ENCODE measurements at places on chromosomes 2 and 18. TPM values are rescaled to one million over a fixed set of nuclear protein-coding genes. Genes with fewer than 3 reads are reported as not detected.

Gene MALL
- 204 TPM for total RNA-seq

Gene FOXI3
- not detected for total RNA-seq

Gene GAL3ST2
- total RNA-seq: not detected

Gene TP53I3
- total RNA-seq: 75.9 TPM

Gene TDRD15
- total RNA-seq: not detected

Gene VIT
- total RNA-seq: 1.4 TPM

Gene TUBA4B
- not detected for total RNA-seq

Gene DYNAP
- not detected for total RNA-seq

Gene ALLC
- not detected for total RNA-seq

Gene STAT4
- 0.53 TPM for total RNA-seq

Gene ZNF532
- total RNA-seq: 23.6 TPM

Gene DNAJC27
- 2.0 TPM for total RNA-seq

Gene CD8B
- not detected for total RNA-seq

Gene MC4R
- not detected for total RNA-seq

Gene TRAK2
- total RNA-seq: 37.8 TPM

Gene SLC5A7
- total RNA-seq: not detected

Data from myometrial cell (primary cell).